ENCODE measurements at places on chromosomes 5 and 9.

GRCh38 chr5:138466900-138467710 is 1.8 kb downstream of the EGR1 start:
- peak; percentile 14 for DNase-seq

- no peak for DNase-seq
Measured at GRCh38 chr5:133202066-133202665, 150.4 kb downstream of the HSPA4 start.

GRCh38 chr9:122498883-122499288 is 11.7 kb upstream of the OR1J2 start:
- peak; percentile 51 for DNase-seq

- DNase-seq: no peak
Measured at GRCh38 chr5:87099291-87099839, 168.3 kb upstream of the RASA1 start.

GRCh38 chr9:117092582-117092981 is 322.3 kb downstream of the ASTN2 start:
- DNase-seq: no peak

- DNase-seq: no peak
Measured at GRCh38 chr5:5040712-5041111, 99.4 kb upstream of the ADAMTS16 start.

DNA sequence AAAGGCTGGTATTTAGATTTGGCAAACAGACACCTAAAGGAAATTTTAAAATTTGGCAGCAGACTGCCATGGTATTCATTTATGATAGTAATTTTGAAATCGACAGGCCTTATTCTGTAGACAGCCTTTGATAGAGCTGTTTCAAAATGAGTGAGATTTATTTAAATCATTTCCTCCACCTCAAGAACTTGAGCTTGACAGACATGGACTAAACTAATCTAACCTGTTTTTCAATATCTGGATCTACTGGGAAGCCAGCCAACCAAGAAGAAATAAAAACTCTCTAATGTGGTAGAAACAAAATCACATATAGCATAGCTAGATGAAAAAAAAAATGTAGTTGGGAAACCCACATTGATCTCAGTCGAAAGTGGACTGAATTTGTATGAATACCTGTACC is 56.9 kb upstream of the RASA1 start:
- DNase-seq: no peak

DNA sequence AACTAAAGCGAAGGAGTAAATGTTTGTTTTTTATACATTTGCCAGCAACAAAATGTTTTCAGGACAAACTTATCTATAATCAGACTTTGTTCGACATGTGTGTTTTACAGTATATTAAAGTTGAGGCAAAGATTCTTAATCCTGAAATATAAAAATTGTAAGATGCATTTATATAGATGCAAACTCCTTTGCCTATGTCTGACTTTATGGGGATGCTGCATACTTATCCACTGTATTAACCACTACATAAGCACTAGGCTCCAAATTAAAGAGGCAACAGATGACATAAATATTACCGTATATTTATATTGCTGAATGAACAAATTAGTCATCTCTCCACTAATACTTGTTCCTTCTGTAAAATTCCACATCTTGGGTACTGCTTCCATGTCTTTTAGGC is 882.7 kb upstream of the ARRDC3 start:
- no peak for DNase-seq

- DNase-seq: no peak
Measured at GRCh38 chr5:59637884-59638580, 255.5 kb downstream of the PDE4D start.

- DNase-seq: no peak
Measured at GRCh38 chr5:42894057-42894456, 82.4 kb upstream of the SELENOP start.

GRCh38 chr5:76742583-76742982 is 26.7 kb downstream of the F2R start:
- peak; percentile 24 for DNase-seq

DNA sequence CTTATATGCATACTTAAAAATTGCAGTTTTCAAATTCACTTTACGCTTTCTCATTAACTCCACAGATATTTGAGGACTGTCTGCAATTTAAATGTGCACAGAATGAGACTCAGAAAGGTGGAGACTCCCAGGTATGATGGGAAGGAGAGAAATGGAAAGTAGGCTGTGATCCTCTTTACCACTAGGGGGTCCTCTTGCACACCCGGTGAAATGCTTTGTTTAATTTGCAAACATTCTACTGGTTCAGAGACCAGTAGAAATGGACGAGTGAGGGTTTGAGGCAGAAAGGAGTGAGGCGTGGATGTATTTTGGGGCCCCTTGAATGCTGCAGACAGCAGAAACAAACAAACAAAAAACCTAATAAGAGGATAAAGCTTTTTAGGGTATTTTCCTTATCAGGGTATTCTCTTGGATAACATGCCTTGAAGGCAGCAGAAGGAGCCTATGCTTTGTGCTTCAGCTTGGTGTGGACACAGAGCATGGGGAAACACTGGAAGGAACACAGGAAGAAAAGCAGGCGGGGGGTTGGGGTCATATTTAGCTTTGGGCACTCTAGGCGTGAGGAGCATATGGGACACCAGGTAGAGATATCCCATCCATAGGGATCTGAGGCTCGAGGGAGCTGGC is 410.1 kb downstream of the DMRT2 start:
- no peak for DNase-seq

- peak; percentile 81 for DNase-seq
Measured at GRCh38 chr9:33165263-33166151, 1.6 kb downstream of the B4GALT1 start.

DNA sequence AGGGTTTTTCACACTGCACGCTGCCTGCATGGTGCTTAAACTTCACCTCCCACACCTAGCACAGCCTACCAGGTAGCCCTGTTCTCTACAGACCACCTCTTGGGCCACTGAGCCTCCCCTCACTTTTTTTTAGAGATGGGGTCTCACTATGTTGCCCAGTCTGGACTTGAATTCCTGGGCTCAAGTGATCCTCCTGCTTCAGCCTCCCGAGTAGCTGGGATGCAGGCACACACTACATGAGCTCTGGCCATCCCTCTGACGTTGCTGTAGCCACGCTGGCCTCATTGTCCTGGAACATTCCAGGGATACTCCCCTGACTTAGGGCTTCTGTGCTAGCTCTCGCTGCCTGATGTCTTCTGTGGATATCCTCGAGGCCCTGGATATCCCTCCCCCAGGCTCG is 7.2 kb upstream of the CACFD1 start:
- no peak for DNase-seq

GRCh38 chr9:137029058-137029936 is 1.3 kb upstream of the ABCA2 start:
- DNase-seq: no peak

DNA sequence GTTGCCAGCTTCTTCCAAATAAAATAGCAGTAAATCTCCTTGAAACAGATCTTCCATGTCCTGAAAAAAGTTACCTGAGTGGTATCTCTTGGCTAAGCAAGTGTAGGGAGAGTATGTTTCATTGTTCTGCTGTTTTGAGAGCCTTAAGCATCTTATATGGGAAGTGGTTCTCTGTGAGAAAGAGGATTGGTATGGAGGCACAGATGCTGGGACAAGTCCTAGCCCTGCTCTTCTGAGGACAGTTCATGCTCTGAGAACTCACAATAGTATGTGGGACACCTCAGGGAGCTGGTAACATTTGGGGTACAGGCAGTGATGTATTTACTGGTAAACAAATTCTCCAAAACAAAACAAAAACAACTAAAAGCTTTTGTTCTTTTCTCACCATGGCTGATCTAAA is 2.0 kb downstream of the PPP3R2 start:
- DNase-seq: no peak

GRCh38 chr5:65066387-65067146 is 297.8 kb downstream of the CWC27 start:
- no peak for DNase-seq

GRCh38 chr9:101594796-101595195 is at the start of gene PPP3R2:
PPP3R2 (minus strand) TSS chr9:101594969; CDS start chr9:101594921, 48 bp downstream.
- DNase-seq: no peak

- no peak for DNase-seq
Measured at GRCh38 chr5:125913200-125913599, 510.0 kb upstream of the GRAMD2B start.

DNA sequence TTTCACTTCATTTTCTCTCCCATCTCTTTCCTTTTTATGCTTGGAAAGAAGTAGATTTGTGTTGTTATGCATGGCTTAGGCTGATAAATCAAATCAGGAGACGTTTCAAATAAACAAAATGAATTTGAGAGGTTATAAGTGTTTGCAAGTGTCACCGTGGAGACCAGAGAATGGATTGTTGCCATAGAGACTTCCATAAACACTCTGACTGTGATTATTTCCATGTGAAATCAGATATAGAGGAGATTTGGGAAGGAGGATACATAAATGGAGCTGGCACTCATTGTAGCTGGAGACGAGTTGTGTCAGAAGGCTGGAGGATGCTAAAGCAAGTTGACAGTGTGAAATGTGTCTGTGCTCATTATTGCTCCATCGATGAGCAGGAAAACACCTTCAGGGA is 84.2 kb upstream of the PCSK1 start:
- peak; percentile 41 for DNase-seq

DNA sequence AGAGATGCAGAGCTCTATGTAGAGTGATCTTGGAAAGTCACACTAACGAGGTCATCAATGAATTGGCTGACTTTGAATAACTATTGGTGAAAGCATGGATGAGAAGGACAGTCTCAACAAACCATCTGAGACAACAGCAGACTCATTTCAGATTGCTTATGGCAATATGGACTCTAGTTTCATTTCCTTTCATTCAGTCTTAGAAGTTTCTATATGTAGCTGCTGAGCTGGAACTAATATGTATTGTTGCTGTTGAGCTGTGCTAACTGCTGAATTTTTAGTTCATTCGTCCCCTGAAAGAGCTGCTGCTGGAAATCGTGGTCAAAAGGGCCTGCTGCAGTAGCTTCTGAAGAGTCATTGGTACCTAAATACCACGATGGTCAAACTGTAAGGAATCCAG is 31.3 kb downstream of the TNFSF15 start:
- DNase-seq: no peak

DNA sequence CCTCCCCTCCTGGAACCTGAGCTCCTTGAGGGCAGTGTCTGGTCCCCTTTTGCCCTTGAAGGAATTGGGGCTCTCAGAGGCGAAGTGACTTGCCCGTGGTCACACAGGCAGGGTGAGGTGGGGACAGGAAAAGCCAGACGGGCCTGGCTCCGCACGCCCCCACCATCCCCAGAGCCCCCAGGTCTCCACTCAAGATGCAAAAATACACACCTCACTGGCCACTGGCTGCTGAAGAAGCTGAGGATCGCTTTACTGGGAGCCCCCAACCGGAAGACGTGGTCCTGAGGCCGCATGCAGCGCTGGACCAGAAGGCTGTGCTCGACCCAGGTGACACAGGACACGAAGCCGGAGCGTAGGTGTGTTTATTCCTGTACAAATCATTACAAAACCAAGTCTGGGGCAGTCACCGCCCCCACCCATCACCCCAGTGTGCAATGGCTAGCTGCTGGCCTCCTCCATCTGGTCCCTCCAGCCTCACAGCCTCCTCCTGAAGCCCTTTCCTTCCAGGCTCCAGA is 7.6 kb upstream of the AK1 start:
- DNase-seq: no peak

GRCh38 chr9:33364127-33364526 is 38.2 kb downstream of the AQP7 start:
- no peak for DNase-seq

DNA sequence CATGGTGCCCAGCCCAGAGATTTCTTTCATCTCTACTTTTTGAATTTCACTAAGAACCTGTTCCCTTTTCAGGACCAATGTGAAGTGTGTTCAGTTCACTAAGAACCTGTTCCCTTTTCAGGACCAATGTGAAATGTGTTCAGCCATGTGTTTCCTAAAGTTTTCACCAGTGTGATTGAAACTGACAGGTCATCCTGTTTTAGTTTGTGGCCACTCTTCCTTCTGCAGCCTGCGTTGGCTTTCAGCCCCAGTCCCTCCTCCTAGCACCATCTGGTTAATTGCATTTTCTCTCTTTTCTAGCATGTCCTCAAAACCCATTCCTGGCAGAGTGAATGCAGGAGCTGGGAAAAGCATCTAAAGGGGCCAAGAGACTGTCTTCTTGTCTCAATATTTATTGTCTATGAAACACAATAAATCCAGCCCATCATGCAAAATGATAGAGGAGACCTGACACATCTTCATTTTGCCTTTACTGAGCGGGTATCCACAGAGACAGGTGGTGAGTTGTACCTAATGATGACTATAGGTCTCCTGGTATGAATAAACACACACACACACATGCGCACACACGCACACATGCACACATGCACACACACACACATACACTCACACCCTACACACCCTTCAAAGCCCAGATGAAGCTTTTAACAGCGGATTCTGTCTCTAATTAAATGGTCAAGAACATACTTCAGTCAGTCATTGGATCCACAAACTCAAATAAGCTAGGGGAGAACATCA is 6.1 kb upstream of the PANK3 start:
- no peak for DNase-seq

DNA sequence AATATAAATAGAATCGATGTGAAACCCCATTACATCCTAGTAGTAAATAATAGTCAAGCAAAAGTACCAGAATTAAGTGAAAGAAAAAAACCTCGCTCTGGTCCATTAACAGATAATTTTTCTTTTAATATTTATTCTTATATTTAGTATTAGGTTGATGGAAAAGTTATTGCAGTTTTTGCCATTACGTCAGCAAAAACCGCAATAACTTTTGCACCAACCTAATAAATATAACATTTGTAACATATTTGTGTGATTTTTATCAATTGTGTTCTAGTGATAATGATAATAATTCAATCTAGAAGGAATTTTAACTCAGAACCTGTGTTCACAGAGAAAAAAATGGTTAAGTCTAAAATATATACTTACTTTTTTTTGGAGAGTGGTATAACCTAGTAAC is 16.1 kb downstream of the RORB start:
- no peak for DNase-seq

DNA sequence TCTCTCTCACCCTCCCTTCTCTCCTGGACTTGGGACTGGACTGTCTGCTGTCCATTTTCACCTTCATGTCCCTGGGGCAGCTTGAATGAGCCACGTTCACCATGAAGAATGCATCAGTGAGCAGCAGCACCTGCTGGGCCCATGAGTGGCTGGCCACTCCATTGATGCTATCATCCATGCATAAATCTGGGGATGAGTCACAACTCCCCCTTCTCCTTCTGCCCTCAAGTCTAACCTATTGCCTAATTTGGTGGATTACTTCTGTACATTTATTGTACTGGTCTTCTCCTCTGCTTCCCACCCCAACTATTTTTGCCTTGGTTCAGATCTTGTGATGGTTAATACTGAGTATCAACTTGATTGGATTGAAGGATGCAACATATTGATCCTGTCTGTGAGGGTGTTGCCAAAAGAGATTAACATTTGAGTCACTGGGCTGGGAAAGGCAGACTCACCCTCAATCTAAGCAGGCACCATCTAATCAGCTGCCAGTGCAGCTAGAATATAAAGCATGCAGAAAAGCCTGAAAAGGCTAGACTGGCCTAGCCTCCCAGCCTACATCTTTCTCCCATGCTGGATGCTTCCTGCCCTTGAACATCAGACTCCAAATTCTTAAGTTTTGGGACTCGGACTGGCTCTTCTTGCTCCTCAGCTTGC is 46.7 kb downstream of the GDNF start:
- peak; percentile 62 for DNase-seq

GRCh38 chr9:128161215-128161902 is 1.3 kb downstream of the BBLN start:
- DNase-seq: no peak
